Left hindlimb (tissue), 1 donor: ENCODE measurements at places on chromosomes 1 and 21.

DNA sequence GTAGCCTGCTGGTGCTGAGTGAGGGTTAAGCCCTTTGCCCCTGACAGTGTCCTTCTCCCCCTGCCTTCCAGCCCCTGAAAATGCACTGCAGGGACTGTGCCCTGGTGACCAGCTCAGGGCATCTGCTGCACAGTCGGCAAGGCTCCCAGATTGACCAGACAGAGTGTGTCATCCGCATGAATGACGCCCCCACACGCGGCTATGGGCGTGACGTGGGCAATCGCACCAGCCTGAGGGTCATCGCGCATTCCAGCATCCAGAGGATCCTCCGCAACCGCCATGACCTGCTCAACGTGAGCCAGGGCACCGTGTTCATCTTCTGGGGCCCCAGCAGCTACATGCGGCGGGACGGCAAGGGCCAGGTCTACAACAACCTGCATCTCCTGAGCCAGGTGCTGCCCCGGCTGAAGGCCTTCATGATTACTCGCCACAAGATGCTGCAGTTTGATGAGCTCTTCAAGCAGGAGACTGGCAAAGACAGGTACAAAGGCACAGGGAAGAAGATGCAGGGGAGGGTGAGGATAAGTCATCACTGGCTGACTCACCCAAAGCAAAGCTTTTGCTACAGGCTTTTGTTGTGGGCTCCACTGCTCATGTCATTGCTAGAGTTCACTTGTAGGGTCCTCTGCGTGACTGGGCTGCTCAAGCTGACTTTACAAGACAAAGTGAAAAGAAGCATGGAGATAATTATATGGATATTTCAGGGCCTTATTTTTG lies 174.9 kb downstream of the PIGK start:
- DNase-seq: no peak

- peak; percentile 30 for DNase-seq
Measured at GRCh38 chr1:35577071-35577998, 4.2 kb downstream of the TFAP2E start.

- DNase-seq: no peak
Measured at GRCh38 chr1:71668065-71668464, 587.2 kb upstream of the ZRANB2 start.

- no peak for DNase-seq
Measured at GRCh38 chr1:232287676-232288569, 342.0 kb downstream of the SIPA1L2 start.

DNA sequence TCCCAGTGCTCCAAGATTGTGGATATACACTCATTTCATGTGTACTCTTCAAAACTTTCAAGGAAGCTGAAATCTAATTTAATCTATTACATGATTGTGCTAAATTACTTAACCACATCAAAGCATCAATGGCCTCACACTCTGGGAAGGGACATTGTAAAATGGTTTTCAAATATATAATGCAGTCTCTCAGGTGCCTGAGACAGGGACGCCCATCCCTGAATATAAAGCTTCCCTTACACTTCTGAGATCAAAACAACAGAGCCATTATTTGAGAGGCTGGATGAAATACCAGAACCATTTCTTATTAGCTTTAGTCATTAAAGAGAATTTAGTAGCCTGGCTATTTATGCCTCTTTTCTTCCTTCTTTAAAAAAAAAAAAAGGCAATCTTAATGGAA lies 259.2 kb upstream of the NFIA start:
- DNase-seq: no peak

DNA sequence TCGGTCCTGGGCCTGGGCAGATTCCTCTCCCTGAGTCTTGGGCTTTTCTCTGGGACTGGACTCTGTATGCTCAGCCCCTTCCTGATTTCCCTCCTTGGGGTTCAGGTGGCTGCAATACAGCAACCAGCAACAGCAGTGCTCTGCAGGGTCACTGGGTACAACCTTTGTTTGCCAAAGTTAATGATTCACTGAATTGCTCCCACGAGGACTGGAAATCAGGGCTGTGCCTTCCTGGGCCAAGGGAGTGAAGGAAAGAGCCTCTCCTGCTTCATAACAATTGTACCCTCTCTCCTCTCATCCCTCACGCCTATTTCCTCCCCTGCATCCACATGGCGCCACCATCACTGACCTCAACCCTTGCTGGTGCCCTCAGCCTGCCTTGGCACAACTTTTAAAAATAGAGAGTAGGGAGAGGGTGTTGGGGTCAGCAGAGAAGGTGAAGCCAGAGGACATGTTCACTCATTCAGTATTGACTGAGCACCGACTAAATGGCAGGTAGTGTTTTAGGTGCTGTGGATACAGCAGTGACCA lies 52.8 kb upstream of the GOLT1A start:
- no peak for DNase-seq

GRCh38 chr1:26907071-26907917 lies 6.5 kb downstream of the NR0B2 start:
- no peak for DNase-seq

DNA sequence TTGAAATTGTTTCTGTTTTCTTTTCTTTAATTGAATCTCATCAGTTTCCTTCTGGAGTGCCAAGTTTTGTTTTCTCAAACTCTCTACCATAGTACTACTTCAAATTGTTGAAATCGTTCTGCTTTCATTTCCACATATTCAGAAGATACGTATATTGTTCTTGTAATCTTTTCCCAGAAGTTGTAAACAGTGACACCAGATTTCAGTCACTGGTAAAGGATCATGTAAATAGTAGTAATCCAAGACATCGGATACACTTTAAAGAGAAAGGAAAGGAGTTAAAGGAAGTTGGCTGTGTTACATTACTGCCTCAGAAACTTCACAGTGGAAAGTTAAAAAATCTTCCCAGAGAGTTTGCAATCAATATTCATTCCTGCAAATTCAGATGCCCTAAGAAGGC lies 67.5 kb downstream of the RGL1 start:
- DNase-seq: no peak

GRCh38 chr21:16108561-16109075 lies 378.8 kb downstream of the USP25 start:
- no peak for DNase-seq

DNA sequence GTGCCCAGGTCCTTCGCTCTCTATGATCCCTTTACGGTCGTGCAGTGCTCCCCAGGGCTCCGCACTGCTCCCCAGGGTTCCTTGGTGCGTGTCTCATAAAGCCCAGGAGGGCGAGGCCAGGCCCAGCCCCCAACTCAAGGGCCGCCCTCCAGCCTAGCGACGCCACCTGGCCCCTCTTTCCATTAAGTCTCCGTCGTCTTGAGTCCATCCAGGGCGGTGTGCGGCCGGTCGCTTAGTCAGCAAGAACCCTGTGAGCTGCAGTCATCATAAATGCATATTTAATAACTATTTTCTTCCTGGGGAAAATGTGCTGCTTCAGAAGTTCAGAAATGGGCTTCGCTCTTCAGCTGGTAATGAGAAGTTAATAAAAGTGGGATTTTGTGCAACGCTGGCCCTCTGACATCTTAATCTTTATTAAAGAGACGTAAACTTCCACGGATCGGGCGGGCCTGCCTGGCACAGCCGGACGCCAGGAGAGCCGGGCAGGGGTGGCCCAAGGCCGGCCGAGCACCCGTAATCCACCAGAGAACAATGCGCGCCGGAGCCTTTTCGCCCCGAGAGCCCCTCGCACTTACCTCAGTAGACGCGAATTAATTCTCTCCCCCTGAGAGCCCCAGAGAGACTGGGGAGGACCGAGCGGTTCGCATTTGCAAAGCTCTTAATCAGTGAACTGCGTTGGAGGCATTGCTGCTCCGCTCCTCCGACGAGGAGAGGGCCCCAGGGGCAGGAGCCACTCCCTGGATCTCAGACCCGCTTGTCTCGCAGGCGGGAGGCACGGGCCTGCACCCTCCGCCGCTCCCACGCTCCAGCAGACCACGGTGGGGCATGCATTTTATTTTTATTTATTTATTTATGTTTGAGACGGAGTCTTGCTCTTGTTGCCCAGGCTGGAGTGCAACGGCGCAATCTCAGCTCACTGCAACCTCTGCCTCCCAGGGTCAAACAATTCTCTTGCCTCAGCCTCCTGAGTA lies 188.3 kb upstream of the ARHGEF16 start:
- no peak for DNase-seq

GRCh38 chr1:109151146-109151990 lies 37.5 kb downstream of the ELAPOR1 start:
- no peak for DNase-seq

- no peak for DNase-seq
Measured at GRCh38 chr1:215226757-215227156, 144.2 kb downstream of the KCNK2 start.

DNA sequence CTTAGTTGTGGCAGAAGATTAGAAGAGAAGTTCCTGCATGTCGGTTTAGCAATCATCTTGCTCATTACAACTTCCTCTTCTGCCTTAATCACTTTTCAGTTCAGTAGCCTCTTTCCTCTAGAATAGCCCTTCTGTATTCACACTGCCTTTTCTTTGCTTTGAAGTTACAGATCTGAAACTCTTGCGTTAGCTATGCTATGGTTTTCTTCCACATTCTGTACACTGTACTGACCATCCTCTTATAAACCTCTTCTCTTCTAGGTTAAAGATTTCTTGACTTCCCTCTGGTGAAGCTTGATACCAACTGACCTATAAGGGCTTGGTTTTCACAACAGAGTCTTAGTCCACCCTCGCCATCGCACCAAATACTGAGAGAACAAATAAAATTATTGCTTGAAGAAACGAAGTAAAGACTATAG lies 35.0 kb downstream of the C21orf91 start:
- no peak for DNase-seq

DNA sequence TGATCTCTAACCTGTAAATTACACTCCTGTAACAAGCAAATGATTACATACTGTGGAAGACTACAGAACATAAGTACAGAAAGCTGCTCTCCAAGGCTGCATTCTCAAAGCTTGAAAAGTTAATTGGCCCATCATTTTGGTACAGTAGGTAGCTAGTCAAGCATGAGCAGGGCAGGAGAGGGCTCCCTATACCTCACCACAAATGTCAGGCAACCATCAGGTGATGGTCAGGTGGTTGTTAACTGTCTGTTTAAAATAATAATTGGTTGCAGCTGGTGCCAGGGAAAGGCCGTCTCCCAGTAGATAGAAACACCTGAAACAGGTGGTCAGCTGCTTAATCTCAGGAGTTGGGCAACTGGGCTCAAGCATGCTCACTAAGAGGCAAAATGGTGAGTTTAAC lies 13.1 kb upstream of the SLC1A7 start:
- DNase-seq: no peak

GRCh38 chr21:44667612-44668011 lies 885 bp upstream of the KRTAP12-2 start:
- DNase-seq: no peak

DNA sequence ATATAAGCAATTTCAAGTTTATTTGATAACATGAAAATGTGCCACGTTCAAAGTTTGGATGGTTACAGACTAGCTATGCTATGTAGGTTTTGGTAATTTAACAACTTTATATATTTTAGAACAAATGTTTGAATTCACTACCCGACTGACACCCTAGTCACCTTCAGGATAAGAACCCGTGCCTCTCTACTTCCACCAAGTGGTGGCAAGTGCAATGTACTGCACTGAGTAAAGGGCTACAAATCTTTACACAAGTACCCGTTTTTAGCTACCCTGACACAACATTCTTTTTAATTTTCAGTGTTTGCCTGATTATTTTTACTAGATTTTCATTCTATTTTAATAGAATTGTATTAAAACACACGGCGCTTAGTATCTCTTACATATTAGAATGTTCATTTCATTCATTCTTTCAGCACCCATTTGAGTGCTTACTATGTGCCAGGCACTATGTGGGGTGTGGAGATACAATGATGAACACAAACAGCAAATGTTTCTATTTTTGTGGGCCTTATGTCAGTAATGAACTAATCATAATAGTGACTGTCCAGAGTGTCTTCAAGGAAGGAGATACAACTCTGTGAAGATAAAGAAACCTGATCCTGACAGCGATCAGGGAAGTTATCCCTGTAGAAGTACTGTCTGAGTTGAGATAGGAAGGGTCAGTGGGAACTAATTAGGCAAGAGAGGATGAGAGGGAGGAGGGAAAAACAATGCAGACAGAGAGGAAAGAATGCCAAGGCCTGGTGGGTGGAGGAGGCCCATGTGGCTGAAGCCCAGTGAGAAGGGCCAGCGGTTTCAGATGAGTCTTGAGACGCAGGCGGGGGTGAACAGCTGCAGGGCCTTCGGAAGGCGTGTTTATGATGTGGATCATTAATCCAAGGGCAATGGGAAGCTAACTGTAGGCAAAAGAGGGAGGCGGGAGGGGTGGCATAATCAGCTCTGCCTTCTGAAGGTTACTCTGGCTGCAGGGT lies 3.8 kb downstream of the LCA5L start:
- DNase-seq: no peak

- no peak for DNase-seq
Measured at GRCh38 chr1:20191266-20191825, 5.0 kb upstream of the PLA2G2C start.

GRCh38 chr1:161720422-161720821 lies 922 bp upstream of the FCRLB start:
- DNase-seq: no peak

GRCh38 chr1:19967808-19968207 lies 11.6 kb downstream of the PLA2G2A start:
- no peak for DNase-seq

- DNase-seq: no peak
Measured at GRCh38 chr1:221809091-221810029, 67.5 kb upstream of the DUSP10 start.

DNA sequence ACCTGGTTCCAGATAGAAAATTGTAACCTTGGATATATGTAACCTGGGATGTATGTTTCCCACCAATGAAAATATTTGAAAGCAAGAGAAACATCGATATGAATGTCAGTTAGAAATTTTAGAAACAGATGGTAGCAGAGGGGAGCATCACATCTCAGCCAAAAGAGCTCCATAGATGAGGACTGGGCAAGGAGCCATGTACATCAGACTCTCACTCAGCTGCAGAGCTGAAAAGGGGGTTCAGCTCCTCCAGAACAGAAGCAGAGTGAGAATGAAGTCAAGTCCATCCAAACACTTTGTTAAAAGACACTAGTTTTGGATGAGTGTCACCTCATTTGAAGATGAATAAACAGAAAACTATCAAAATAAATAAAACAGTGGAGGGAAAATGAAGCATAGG lies 202.4 kb downstream of the HMCN1 start:
- no peak for DNase-seq

GRCh38 chr1:168842306-168842705 lies 113.3 kb upstream of the DPT start:
- DNase-seq: no peak

DNA sequence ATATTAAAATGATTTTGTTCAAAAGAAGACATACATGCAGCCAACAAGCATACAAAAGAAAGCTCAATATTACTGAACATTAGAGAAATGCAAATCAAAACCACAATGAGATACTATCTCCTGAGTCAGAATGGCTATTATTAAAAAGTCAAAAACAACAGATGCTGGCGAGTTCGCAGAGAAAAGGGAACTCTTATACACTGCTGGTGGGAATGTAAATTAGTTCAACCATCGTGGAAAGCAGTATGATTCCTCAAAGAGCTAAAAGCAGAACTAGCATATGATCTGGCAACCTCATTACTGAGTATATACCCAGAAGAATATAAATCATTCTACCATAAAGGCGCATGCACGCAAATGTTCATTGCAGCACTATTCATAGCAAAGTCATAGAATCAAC lies 126.0 kb upstream of the HMCN1 start:
- no peak for DNase-seq

- DNase-seq: peak; percentile 63
Measured at GRCh38 chr1:21326861-21327344, 36.6 kb upstream of the ECE1 start.

- DNase-seq: no peak
Measured at GRCh38 chr1:195481293-195481692, 1126.9 kb downstream of the KCNT2 start.

GRCh38 chr1:212503714-212504113 lies 71.0 kb downstream of the NENF start:
- DNase-seq: no peak
